Thoracic aorta endothelial cell (primary cell): ENCODE measurements at places on chromosomes 16 and 17. TPM values are rescaled to one million over a fixed set of nuclear protein-coding genes. Genes with fewer than 3 reads are reported as not detected.

Gene DRG2
- total RNA-seq: 36.6 and 47.3 TPM in 2 replicates

Gene CMC2
- 60.4 and 69.9 TPM in 2 replicates for total RNA-seq

Gene TP53TG3C
- not detected in 2 replicates for total RNA-seq

Gene SLC52A1
- total RNA-seq: 0.07 TPM in 1 of 2 replicates, not detected in the other

Gene PRDM7
- total RNA-seq: not detected in 2 replicates
